ENCODE measurements at places on chromosomes 4 and X. TPM values are rescaled to one million over a fixed set of nuclear protein-coding genes. Genes with fewer than 3 reads are reported as not detected.
A peak's percentile ranks its signal among the peaks of the same experiment; 100 is the strongest.

- DNase-seq, result peak; percentile 86
These were observed 131.9 kb downstream of the FHIP1A start for GRCh38 chr4:151540728-151541388.

DNA sequence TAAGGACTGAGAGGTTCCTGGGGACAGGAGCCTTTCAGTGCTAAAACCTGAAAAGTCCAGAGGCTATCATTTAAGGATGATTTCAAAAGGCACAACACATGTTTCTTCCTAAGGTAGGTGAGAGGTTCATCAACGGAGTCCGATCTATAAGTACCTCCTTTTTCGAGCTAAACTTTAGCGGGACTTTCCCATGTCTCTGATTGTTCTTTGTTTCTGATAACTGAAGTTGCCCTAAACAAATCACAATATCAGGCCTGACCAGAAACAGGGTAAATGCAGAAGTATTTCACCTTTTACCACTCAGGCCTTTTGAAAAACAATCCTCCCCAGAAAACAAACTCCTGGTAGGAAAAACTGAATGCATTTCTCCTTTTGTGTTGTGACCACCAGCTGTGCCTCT lies 17.6 kb downstream of the PIR start:
- no peak for DNase-seq

DNA sequence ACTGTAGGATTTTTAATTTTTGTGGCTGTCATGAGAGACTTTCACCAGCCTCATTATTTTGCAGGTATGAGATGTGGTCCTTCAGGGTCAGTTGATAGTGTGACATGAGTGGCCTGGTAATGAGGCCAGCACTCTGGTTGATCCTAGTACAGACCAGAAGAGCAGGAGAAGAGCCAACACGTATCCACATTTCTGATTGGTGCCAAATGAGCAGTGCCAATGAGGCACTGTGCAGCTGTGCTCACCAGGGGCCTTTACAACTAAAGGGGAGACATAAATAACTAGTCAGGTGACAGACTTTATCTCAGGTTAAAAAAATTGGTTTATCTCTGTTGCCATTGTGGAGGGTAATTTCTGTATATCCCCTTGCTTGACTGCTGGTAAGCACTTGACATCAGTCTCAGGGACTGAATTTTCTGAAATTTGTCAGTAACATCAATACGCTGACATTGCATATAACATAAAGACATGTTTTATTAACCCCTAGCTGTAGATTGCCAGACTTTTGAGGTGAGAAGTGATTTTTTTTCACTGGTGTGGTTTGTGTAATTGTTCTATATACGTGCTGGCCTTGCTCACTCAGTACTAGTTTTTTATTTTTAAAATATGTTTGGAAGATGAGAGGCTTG lies 101.2 kb downstream of the AFF1 start:
- DNase-seq, result no peak

DNA sequence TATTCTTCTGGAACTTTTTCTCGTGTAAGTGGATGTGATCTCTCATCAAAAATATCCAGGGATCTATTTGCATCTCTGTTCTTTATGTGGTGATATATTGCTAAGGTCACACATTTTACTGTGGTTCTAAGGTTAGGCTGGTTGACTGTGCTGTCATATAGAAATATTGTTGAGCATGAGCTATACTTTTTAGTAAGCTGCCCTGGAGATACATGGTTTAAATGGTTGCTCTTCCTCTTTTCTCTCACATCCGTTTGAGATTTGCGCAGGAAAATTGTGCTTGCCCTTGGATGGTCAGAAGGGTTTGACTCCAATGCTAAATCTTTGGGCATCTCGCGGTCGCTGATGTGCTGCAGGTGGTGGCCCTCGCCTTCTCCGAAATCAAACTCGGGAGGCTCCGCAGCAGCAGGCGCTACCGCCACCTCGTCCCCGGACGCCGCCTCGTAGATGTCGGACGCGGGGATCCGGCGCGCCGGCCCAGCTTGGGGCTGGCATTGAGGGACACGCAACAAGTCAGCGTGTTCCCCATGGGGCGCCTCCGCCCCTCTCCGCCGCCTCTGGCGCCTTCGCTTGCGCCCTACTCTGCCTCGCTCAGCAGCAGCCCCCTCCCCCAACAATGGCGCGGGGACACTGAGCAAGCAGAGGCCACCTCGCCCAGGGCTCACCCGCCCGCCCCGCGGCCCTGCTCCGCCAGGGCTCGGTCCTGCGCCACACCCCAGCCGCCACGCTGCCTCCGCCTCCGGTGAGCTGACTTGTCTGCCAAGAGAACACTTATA lies 154.5 kb downstream of the MSN start:
- DNase-seq, result no peak

- DNase-seq, result no peak
These were observed 179.7 kb downstream of the STIM2 start for GRCh38 chr4:27040356-27040755.

DNA sequence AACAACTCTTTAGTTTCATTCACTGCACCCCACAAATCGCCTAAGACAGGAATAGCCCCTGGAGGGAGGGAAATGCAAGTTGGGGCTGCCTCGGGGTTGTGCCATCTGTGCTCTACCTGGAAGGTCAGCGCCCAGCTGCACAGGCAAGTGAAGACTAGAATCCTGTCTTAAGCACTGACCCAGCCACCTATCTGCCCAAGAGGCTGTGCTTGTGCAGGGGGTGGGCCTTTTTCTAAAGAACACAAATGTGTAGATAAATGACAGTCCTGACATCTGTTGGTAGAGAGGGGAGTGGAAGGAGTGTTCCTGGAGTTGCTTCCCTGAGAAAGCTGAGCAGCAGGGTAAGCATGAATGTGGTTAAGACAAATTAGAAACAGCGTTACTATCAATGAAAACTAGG lies 15.7 kb downstream of the ZNF518B start:
- no peak for DNase-seq

- DNase-seq, result no peak
These were observed 718.9 kb downstream of the ADGRL3 start for GRCh38 chr4:61918987-61919386.

DNA sequence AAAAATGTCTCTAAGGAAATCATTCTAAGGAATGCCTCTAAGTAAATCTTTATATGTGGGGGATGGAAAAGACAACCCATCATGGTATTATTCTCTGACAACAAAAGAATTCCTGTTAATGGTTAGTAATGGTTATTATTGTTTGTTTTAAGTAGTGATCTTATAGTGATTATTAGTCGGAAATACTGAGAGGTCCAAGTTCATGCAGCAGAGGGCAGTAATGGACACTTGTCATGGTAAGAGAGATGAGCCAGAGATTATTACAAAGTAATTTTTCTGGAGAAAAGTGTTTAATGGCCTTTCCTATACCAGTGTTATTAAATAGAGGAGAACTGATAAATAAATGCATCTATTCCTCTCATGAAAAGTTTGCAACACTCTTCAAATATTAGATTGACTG lies 8.1 kb upstream of the DKK2 start:
- DNase-seq, result no peak

GRCh38 chr4:153518637-153519389 lies 52.7 kb downstream of the TMEM131L start:
- no peak for DNase-seq

- DNase-seq, result no peak
These were observed 50.0 kb downstream of the GRK4 start for GRCh38 chr4:3013323-3013722.

- no peak for DNase-seq
These were observed 128.0 kb downstream of the SLC4A4 start for GRCh38 chr4:71466775-71467174.

DNA sequence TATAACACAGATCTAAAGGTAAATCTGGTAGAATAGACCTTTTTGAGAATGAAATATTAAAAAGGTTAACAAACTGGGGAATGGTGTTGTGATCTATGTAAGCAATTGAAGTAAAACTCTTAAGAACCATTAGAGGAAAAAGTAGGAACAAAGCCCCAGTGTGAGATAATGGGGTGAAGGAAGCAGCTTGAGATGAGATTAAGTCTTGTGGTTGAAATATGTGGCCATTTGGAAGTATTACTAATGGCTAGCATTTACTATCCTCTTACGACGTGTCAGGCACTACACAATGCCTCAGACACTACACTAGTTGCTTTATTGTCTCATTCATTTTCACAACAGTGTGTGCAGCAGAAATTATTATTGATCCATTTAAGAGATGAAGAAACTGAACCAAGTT lies 25.9 kb upstream of the NDNF start:
- DNase-seq, result no peak

GRCh38 chr4:182604161-182604622 lies 313.0 kb downstream of the DCTD start:
- no peak for DNase-seq

- no peak for DNase-seq
These were observed 17.9 kb downstream of the REELD1 start for GRCh38 chr4:146232131-146232722.

- DNase-seq, result no peak
These were observed 133.1 kb downstream of the KDR start for GRCh38 chr4:54992266-54992665.

GRCh38 chr4:32136081-32136787 lies 1416.1 kb downstream of the PCDH7 start:
- DNase-seq, result no peak

DNA sequence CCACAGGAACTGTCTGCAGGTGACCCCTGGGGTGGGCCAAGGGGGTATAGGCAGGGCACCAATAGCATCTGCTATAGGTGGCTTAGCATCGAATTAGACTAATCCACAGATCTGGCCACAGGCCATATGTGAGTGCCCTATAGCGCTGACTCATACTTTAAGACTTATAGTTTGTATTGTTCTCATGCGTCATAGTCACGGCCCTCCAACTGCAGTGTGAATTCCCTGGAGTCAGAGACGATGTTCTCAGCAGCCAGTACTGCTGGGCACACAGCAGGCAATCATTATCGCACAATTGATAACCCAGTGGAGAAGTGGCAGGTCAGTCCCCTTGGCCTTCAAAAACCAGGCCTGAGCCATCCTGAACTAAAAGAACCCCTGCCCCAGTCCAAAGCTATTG lies 58.1 kb downstream of the ADGRG2 start:
- no peak for DNase-seq

- DNase-seq, result peak; percentile 18
These were observed 230.2 kb downstream of the CLCN4 start for GRCh38 chrX:10387011-10387410.

DNA sequence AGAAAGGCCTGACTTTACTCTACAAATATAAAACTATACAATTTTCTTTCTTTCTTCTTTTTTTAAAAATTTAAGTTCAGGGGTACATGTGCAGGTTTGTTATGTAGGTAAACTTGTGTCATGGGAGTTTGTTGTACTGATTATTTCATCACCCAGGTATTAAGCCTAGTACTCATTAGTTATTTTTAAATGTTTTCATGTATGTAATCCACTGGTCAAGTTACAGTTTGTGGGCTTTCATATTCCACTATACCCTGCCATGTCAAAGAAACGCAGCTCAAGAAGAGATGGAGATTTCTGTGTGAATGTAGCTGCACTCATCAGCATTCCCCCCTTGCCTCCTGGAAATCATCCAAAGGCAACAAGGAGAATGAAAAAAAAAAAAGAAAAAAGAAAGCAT lies 31.2 kb upstream of the SPRY1 start:
- DNase-seq, result no peak

- DNase-seq, result peak; percentile 64
These were observed 253.2 kb downstream of the SPRY1 start for GRCh38 chr4:123649645-123650391.

DNA sequence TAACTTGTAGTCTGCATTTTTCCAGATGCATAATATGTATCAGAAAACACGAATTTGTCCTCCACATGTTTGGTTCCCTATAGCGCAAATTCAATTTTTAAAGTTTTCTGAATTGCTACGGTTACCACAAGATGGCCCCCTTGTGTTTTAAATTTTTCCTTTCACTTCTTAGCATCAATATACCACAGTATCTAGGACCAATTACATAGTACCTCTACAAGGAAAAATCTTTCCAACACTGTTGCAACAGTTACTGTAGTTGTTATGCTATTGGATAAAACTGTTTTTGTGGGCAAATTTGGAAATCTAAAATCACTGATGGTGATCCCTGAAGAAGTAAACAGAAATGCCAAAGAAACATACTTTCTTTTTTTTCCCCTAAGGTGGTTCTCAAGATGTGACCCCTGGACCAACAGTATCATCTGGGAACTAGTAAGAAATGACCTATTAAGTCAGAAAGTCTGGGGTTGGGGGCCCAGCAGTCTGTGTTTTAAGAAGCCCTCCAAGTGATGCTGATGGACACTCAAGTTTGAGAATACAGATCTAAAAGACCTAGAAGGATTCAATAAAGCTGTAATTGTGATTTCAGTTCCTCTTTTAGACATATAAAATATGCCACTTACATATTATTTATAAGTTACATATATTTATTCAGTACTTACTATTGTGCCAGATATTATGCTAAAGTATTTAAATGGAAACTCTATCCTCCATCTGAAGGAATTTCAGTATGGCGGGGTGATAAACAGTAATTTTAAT lies 3.1 kb downstream of the ZGRF1 start:
- DNase-seq, result no peak

DNA sequence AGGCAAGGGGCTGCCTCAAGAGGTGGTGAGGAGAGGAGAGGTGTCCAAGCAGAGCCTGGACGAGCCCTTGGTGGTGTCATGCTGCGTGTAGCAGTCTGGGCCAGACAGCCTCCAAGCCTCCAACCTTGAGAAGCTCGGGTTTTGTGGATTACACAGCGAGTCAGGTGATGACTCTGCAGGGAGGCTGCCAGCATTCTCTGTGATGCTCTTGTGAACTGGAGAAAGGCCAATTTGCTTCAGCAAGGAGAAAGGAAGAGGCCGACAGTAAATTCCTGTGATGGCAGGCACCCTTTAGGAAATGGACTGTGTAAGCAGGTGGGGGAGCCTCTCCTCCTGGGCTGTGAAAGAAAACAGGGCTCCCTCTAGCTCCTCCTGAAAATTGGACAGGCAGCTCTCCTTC lies 36.0 kb upstream of the CD99L2 start:
- DNase-seq, result peak; percentile 52

DNA sequence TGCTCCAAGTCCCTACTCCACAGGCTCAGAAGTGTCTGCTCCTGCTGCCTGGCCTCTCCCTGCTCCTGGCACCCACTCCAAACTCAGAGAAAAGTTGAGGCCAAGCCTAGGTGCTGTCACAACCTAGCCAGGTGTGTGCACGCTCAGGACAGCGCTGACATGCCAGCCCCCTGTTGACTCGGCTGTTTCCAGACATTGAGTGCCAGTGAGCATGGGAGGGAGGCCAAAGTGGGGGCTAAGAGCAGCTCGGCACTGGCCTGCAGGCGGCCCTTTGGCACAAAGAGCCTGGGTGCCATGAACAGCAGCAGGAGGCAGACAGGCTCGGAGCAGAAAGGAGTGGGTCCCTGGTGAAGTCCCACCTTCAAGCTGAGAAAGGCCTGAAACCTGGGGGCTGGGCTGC lies 79.6 kb upstream of the DDX60 start:
- no peak for DNase-seq

The SPANXN1 gene
- polyA plus RNA-seq, result not detected

The COX7B2 gene
- polyA plus RNA-seq, result not detected

The GSPT2 gene
- polyA plus RNA-seq, result 2.6 TPM

The HMX1 gene
- polyA plus RNA-seq, result not detected

The UVSSA gene
- 5.8 TPM for polyA plus RNA-seq

The FRMD7 gene
- polyA plus RNA-seq, result not detected

The CXorf49B gene
- polyA plus RNA-seq, result not detected

The LINC00632 gene
- 87.0 TPM for polyA plus RNA-seq

The DGKK gene
- not detected for polyA plus RNA-seq

The NFXL1 gene
- 9.7 TPM for polyA plus RNA-seq

Data from BJ (cell line).